NCI-H2171 treated with DMSO at 0.1 percent for 48 hours (cell line): ENCODE measurements at places on chromosomes 12 and 14.

GRCh38 chr14:79318371-79318770, 892.9 kb downstream of the DIO2 start:
- DNase-seq: no peak

- no peak for DNase-seq
These were observed 293.2 kb downstream of the TMEM132D start for GRCh38 chr12:129610601-129611120.

- peak; percentile 8 for DNase-seq
These were observed 33.2 kb upstream of the STRN3 start for GRCh38 chr14:31059152-31059924.

DNA sequence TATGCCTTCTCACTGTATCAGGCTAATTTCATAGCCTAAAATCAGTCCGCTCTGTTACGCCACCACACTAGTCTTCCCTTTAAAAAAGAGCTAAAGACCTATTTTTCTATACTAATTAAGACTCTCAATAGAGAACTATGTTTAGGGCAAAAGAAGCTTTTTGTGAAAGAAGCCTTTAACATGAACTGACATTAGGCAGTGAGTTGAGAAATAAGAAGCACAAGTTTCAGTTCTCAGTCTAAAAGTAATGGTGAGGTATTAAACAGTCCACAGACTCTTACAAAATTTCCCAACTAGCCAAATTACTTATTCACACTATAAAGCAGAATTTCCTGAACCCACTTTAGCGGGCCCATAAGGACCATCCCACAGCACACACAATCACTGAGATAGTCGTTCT, 93.7 kb downstream of the SOX5 start:
- no peak for DNase-seq

DNA sequence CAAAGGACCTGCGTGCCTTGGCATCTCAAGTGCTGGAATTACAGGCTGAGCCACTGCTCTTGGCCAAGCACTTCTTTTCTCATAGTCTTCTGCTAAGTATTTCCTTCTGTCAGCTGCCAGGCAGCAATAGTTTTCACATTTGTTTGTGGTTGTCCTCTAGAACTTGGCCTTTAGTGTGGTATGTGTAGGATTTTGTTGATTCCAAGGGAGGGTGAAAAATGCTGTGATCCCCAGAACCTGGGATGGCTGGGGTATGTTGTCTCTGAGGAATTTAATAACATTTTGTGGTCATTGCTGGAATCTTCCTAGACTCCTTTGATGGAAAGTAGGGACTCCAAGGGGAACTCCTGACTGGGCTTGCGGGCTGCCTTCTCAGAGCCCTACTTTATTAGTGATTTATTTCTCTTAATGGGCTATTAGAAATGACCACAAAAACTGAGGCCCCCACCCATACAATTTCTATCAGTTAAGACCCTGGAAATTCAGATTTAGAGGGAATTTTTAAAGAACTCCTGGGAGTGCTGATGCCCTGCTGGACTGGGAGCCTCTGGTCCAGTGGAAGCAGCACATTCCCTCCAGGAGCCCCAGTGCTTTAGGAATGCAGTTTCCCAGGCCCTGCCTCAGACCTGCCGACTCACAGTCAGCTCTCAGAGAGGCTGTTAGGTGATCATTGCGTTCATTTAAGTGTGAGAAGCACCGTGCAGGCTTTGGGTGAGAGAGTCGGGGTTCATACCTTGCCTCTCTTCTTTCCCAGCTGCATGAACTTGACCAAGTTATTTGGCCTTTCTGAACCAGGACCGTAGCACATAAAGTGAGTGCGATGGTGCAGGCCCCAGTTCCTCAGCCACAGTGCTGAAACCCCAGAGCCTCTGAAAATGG, 22.7 kb downstream of the TRAF3 start:
- no peak for DNase-seq

DNA sequence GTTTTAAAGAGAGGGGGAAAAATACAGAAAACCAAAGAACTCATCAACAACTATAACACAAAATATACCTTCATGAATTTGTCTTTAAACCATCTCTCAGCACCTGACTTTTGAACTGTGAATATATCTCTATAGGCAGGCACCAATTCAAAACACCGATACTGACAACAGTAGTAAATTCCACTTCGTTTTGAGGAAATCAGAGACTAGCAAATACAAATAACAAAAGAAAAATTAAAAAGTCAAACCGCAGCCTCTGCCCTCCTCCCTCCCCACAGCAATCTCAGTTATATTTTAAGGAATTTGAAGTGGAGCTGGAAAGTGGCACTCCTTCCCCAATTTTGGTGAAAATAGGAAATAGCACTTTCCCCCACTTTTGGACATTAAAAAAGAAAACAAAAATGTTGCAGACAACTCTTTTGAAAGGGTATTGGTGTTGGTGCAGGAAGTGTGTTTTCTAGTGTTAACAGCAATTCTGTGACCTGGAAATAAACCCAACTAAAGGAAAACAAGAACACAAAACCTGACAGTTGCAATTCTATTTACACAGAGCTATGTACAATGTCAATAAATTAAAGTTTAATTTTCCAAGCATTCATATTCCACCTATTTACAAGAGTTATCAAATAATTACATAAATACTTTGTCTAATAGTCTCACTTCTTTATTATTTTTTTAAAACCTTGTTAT, 13.5 kb downstream of the TBX3 start:
- DNase-seq: no peak

DNA sequence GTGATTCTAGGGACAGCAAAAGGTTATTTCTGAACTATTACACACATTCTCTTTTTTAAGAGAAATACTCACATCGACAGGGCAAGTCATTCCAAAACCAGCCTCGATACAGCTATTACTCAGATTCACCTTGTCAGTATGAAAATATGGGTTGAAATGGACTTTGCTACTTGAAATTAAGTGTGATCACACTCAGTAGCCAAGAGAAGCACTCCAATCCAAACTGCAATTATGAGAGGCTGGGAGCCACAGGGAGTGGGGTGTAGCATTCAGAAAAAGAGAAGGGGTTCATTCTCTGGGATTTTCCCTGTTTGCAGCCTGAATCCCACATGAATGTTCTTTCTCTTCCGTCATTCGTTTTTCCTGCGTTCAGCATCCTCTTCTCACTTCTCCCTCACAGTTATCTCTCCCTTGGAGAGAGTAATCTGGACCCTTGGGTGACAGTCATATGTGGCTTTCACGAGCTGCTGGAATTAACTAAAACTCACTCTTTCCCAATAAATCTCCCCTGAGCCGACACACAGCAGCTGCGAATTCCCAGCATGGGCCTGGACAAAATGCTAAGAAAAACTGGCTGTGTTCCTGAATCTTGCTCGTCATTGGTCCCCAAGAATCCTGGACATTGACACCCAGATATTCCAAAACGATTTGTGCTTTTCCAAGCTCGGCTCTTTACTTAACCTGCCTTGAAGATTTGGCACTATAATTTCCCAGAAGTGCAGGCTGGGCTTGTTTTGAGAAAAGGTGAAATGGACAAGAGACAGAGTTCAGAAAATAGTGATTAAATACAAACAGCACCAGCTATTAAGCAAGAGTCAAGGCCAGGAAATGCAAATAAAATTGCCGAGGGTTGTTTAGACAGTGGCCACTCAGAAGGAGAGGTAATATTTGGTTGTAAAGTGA, 199.5 kb upstream of the PLEKHG7 start:
- DNase-seq: no peak

DNA sequence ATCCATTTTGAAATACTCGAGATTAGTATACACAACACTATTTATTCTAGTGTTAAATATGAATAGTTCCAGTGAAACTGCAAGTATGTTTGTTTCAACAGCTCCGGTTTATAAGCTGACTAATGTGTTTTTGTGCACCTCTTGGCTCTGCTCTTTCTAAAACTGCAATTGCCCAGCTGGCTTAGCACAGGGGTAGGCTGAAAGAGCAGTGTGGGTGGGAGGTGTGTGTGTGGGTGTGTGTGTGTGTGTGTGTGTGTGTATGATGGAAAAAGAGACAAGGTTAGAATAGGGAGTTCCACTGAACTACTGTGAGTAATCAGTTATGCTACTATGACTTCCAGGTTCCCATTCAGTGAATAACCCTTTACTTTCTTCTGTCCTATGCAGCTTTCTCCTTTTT, 37.8 kb upstream of the DDHD1 start:
- no peak for DNase-seq

GRCh38 chr12:108507971-108508642, 7.0 kb upstream of the FICD start:
- no peak for DNase-seq

- DNase-seq: no peak
These were observed 115.2 kb upstream of the PELI2 start for GRCh38 chr14:56002876-56003625.
